ENCODE measurements at places on chromosomes 5 and 9. TPM values are rescaled to one million over a fixed set of nuclear protein-coding genes. Genes with fewer than 3 reads are reported as not detected.

- H3K36me3 ChIP-seq, result no peaks in the 10 kb centered on the region
- H3K4me1 ChIP-seq, result no peaks in the 10 kb centered on the region
- H3K27me3 ChIP-seq, result no peaks in the 10 kb centered on the region
- no peak overlapping the region for H3K27ac ChIP-seq
- H3K4me3 ChIP-seq, result no peak overlapping the region
Measured at GRCh38 chr9:114791736-114792135, 14.1 kb downstream of the TNFSF15 start.

- H3K27ac ChIP-seq, result peak overlapping the region; percentile 89
- no peaks in the 10 kb centered on the region for H3K36me3 ChIP-seq
- no peaks in the 10 kb centered on the region for H3K27me3 ChIP-seq
- DNase-seq, result peak; percentile 81
- H3K4me1 ChIP-seq, result peaks cover 87% of the 10 kb centered on the region
- H3K4me3 ChIP-seq, result peak overlapping the region; percentile 19
Measured at GRCh38 chr5:124737651-124738050, 8.8 kb downstream of the ZNF608 start.

DNA sequence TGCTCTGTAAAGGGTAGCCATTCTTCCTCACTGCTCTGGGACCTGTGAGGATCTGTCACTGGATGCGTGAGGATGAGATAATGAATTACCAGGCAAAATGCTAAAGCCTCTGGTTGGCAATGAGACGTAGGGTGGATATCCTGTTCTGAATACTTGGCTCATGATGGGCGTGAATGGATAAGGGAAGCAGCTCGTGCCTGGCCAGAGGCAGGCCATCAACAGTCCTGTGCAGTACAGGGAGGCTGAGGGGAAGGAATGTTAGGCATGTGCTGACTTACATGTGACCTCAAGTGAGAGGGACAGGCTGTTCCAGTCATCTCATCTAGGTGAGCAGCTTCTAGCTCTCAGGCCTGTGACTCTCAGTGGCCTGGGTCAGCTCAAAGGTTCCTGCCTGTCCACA lies 172.8 kb downstream of the CARTPT start:
- no peaks in the 10 kb centered on the region for H3K36me3 ChIP-seq
- no peak overlapping the region for H3K4me3 ChIP-seq
- no peaks in the 10 kb centered on the region for H3K4me1 ChIP-seq
- H3K27ac ChIP-seq, result no peak overlapping the region

DNA sequence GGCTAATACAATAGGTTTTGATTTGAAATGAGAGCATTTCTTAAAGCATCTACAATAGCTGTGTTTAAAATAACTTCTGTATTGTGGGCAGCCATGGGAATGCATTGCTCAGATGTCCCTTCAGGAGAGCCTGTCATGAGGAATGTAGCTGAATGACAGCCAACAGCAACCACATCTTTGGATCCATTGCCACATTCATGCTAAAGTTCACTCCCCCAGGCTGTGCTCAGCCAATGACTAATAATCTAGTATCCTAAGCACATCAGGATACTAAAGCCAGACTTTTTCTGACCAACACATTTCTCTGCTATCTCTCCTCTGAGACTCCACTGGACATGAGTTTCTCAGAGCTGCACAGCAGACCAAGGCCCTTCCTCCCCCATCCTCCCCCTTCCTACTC lies 45.5 kb downstream of the HTR1A start:
- no peak overlapping the region for H3K4me3 ChIP-seq
- H3K4me1 ChIP-seq, result peaks cover 9% of the 10 kb centered on the region
- no peaks in the 10 kb centered on the region for H3K27me3 ChIP-seq
- no peak overlapping the region for H3K27ac ChIP-seq
- H3K36me3 ChIP-seq, result no peaks in the 10 kb centered on the region
- DNase-seq, result no peak

DNA sequence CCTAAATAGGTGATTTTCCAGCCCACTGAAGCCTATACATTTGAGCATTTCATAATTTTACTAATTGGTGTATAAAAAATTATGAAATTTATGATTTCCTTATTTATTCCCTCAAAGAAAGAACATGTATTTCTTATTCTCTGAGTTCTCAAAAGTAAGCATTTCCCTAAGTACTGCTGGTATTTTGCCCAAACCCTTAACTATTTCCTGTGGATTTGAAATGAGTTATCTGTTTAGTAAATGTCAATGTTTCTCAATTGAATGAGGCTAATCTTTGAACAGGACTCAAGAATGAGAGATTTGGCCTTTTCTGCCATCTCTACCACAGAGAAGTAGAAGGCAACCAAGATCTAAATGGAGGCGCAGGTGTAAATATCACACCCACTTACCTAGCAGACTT lies 751.7 kb downstream of the TLE1 start:
- DNase-seq, result no peak
- H3K36me3 ChIP-seq, result no peaks in the 10 kb centered on the region
- no peak overlapping the region for H3K27ac ChIP-seq
- no peaks in the 10 kb centered on the region for H3K4me1 ChIP-seq

The S1PR3 gene
- total RNA-seq, result 7.6 TPM

The SAXO1 gene
- not detected for total RNA-seq

All from GM23338 (cell line).